ENCODE measurements at places on chromosomes 7 and 10. TPM values are rescaled to one million over a fixed set of nuclear protein-coding genes. Genes with fewer than 3 reads are reported as not detected.

Gene ERVW-1
- total RNA-seq = not detected

GRCh38 chr10:54587971-54588370 is 213.1 kb downstream of the PCDH15 start:
- no peak overlapping the region for H3K27ac ChIP-seq
- no peak overlapping the region for H3K4me3 ChIP-seq
- H3K27me3 ChIP-seq = no peaks in the 10 kb centered on the region

DNA sequence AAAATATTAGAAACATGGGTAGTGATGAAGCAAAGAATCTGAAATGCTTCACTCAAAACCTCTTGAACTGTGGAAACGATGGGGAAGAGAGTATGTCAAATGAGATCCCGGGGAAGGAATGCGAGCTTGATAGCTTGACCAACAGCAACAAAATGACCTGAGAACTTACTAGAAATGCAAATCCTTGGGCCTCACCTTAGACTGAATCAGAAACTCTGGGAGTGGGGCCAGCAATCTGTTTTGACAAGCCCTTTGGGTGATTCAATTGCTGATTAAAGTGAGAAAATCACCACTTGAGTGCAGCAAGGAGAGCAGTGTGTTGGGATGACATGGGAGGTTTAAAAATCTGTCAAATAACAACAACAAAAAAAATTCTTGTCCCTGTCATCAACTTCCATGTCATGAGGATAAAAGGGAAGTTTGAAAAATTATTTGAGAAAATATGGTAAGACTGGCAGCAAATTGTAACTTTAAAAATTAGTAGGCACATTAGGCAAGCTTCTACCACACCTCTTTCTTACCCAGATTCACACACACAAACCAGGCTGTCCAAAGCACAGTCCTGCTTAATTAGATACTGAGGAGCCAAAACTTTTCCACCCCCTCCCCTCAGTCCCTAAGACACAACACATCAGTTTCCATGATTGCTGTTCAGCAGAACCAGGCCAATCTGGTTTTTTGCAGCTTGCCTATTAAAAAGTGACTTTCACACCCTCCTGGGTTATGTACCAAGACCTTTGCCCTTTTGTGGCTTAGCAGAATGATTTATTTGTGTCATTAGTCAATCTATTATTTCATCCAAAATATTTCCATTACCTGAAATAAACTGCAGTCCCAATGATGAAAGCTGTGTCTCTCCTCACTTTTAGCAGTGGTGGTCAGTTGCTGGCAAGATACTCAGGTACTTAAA is 15.6 kb downstream of the CALCR start:
- H3K27me3 ChIP-seq = no peaks in the 10 kb centered on the region
- no peaks in the 10 kb centered on the region for H3K36me3 ChIP-seq
- H3K4me3 ChIP-seq = no peak overlapping the region
- no peak overlapping the region for H3K27ac ChIP-seq
- H3K4me1 ChIP-seq = no peaks in the 10 kb centered on the region

GRCh38 chr7:66591799-66592596 is 36.7 kb upstream of the KCTD7 start:
- no peaks in the 10 kb centered on the region for H3K4me1 ChIP-seq
- H3K36me3 ChIP-seq = no peaks in the 10 kb centered on the region
- peak; percentile 91 for DNase-seq
- peak overlapping the region; percentile 55 for H3K4me3 ChIP-seq
